Activated CD4-positive, alpha-beta T cell treated with anti-CD3 and anti-CD28 coated beads, Interleukin-2, amount 50 U/mL, for 24 hours (primary cell): ENCODE measurements at places on chromosomes 3 and 15.

DNA sequence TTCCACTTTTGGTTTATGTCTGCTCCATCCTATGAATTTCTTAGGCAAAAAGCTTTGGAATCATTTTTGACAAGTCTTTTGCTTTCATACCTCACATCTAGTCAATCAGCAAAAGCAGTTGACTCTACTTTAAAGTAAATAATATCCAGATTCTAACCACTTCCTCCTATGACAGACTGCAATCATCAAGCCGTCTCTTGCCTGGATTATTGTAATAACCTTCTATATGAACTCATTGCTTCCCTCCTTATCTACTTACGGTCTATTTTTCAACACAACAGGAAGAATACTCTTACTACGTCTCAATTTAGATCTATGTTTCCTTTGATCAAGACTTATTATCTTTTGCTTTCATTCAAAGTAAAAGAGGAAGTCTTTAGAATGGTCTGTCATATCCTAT is 20.7 kb downstream of the CLDN1 start:
- no peak for DNase-seq

DNA sequence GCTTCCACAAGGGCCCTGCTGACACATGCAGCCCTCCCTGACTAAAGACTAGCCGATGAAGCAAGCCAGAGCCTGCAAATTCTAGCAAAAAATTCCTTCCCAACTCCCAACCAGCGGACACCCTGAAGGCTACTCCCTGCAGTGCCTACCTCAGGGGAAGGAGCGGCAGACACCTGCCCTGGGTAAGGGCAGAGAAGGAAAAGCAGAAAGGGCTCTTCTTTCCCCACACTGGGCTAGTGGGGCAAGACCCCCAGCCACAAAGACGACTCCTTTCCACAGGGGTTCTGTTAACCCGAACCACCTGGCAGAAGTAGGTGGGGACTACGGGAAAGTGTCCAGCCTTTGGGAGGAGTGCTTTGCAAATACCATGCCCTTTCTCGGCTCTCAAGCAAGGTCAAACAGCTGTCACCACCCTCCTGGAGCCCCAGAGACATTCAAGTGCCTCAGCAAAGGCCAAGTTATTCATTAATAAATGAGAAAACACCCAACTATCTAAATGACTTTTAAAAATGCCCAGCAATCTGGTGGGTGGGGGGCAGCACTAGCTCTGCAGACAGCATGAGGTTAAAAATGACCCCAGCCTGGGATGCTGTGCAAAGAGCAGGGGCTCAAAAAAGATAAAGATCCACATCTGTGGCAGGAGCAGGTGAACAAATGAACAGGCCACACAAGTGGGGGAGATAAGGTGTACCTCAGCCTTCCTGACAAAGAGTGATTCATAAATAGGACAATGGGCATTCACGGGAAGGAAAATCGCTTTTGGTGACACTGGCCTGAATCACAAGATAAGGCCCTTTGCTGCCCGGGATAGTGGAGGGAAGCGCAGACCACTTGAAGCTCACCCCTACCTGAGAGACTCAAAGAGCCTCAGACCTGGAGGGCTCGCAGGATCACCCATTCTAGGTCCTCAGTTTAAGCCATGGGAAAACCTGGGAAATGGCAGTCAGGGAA is 33.0 kb downstream of the CCDC12 start:
- DNase-seq, result no peak

GRCh38 chr3:17806201-17806600 is 63.8 kb upstream of the TBC1D5 start:
- no peak for DNase-seq

DNA sequence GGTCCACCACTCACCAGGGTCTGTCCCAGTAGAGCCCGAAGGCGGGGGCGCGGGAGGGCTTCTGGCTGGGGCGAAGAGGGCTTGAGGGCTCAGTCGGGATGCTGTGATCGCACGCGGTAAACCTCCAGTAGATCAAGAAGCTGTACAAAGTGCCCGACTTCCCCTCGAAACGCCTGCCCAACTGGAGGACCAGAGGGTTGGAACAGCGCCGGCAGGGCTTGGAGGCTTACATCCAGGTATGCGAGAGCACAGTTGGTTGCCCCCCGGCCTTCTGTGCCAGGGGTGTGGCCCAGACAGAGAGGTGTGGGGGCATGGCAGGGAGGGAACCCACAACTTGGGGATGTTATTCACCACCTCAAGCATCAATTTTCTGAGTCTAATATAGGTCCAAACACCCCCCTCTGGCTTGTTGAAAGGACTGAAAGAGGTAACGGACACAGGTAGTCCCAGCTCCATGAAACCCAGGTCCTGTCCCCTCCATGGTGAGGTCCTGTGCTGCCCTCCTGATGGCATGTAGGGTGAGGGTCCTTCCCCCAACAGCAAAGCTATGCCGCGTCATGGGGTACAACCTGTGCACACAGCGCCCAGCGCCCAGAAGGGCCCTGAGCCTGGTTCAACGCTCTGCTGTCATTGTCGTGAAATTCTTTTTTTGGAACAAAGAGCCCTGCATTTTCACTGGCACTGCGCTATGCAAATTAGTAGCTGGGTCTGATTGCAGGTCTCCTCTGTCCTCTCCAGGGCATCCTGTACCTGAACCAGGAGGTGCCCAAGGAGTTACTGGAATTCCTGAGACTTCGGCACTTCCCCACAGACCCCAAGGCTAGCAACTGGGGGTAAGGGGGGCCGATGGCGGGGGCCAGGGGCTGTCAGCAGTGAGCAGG is 1.2 kb downstream of the SNX22 start:
- DNase-seq, result no peak

GRCh38 chr3:155391104-155391503 is 97.6 kb upstream of the STRIT1 start:
- no peak for DNase-seq

GRCh38 chr3:71360180-71360579 is 223.3 kb downstream of the FOXP1 start:
- DNase-seq, result peak; percentile 46

- DNase-seq, result no peak
These were observed 181.7 kb upstream of the SYNPR start for GRCh38 chr3:63096248-63097058.

DNA sequence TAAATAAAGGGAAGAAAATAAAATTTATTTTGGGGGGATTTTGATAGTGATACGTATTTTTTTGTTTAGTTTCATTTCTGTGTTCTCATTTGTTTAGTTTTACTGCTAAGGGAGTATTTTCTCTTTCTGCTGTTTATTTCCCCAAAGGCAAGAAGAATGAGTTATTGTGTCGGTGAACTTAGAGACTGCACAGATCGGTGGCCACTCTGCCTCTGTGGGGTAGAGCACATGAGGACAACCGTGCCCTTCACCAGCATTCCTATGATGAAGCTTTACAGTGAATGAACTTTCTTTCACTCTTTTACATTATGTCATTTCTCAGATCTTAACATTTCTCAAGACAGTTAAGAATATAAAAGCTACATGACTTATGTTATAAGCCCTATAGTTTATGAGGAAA is 214.4 kb downstream of the OCA2 start:
- DNase-seq, result no peak

GRCh38 chr3:86985181-86985826 is 5.6 kb downstream of the VGLL3 start:
- no peak for DNase-seq

DNA sequence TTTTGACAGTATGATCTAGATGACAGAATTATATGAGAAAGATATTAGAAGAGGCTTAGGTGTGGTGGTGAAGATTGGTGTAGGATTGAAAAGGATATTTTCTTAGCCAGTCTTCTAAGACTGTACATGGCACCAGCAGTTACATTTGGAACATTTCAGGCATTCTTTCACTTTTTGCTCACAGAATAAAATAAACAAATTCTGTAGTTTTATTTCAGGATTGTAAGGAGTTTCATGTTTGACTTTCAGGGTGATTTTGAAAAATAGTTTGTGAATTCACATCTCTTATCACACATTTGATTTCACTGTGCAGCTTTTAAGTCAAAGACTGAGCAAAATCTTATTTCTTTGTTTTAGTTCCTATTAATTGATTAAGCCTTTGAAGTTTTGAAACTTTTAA is 27.1 kb downstream of the DNAJC13 start:
- no peak for DNase-seq

- DNase-seq, result no peak
These were observed 24.5 kb upstream of the GABRA5 start for GRCh38 chr15:26842391-26842790.

GRCh38 chr15:98530570-98530969 is 117.8 kb upstream of the IGF1R start:
- no peak for DNase-seq

- DNase-seq, result no peak
These were observed 60.2 kb downstream of the IL16 start for GRCh38 chr15:81256916-81257315.

- DNase-seq, result no peak
These were observed 1.2 kb downstream of the MECOM start for GRCh38 chr3:169662132-169662842.

DNA sequence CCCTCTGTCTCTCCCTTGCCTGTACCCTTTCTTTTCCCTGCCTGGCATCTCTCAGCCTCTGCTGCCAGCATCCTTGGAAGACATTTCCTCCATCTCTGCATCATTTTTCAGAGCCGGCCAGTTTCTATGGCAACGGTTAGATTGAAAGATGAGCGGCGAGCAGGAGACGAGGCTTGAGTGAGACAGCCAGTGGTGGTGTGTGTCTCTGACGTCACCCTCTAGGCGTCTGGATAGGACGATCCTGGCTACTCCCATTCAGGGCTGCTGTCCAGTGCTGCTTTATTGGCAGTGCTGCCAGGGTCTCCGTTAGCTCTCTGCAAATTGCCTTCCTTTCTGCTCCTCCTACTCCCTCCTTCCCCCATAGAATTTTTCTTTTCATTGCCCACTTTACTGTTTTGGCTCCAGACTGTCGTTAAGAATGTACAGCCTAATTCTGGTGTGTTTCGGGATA is 57.9 kb downstream of the TRAK1 start:
- no peak for DNase-seq

DNA sequence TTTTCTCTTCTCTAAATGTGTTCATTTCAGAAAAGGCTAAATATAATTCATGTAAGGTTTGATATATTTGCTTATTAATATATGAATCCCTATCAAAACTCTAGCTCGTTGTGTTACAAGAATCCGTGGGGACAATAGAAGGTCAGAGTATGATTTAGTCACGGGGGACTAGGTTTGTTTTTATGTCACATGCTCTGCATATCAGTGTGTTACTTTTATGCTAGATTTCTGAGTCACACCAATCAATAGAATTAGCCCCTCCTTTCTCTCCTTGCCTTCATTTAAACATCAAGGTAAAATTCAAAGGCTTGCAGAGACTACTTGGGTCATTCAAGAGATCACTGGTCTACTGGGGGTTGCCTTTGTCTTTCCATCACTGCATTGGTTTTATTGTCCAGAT is 636.1 kb downstream of the NR2F2 start:
- DNase-seq, result no peak

DNA sequence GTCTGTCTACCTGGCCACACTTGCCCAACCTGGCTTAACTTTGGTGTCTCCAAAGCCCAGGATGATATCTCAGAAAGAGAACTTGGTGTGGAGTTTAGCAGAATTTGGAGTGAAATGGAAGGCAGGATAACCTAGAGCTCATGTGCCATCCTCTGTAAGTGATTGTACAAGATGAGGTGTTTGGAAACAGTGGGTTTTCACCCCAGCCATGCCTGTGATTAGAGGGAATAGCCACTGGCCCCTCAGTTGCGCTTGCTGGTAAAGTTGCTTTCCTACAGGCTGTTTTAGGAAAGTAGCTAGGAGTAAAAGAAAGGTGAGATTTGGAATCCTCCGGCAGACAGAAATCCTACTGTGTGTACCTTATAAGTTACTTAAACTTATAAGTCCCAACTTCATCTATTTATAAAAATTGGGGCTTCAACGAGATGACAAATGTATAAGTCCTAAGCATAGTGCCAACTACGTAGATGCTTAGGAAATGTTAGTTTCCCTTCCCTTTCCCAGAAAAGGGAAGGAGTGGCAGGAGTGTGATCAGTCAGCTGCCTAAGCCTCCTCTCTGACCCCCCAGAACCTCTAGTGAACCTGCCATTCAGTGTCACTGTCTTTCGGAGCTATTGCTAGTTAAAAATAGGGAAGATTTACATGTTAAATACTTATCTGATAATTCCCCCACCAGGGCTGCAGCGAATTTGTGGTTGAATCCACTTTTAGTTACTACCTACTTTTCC is 13.4 kb upstream of the BMF start:
- no peak for DNase-seq

- DNase-seq, result no peak
These were observed 214.4 kb downstream of the THSD4 start for GRCh38 chr15:71329497-71330260.
